ENCODE measurements at places on chromosomes 1 and 21. TPM values are rescaled to one million over a fixed set of nuclear protein-coding genes. Genes with fewer than 3 reads are reported as not detected.

The TRAF3IP3 gene
- total RNA-seq, result not detected

The LEFTY2 gene
- total RNA-seq, result not detected

The JAM2 gene
- 1.7 TPM for total RNA-seq

The ANGPTL1 gene
- total RNA-seq, result not detected

The DNAH14 gene
- not detected for total RNA-seq

The GCSAML gene
- total RNA-seq, result 0.42 TPM

The C1orf87 gene
- total RNA-seq, result not detected

The CLCA1 gene
- total RNA-seq, result not detected

The DMRTA2 gene
- total RNA-seq, result 1.4 TPM

The AMY1C gene
- total RNA-seq, result not detected

The MYCBP gene
- total RNA-seq, result 57.7 TPM

The ANGPTL3 gene
- not detected for total RNA-seq

The RPE65 gene
- total RNA-seq, result not detected

The CYP4A22 gene
- total RNA-seq, result not detected

The AGT gene
- 0.42 TPM for total RNA-seq

The KCND3 gene
- not detected for total RNA-seq

The NTRK1 gene
- total RNA-seq, result not detected

The ITLN2 gene
- not detected for total RNA-seq

The LRIG2 gene
- 4.4 TPM for total RNA-seq

The VAV3 gene
- total RNA-seq, result 72.8 TPM

The ABCA4 gene
- 0.15 TPM for total RNA-seq

The CELF3 gene
- total RNA-seq, result not detected

The AVPR1B gene
- total RNA-seq, result not detected

The DRAXIN gene
- 0.25 TPM for total RNA-seq

The RGS4 gene
- 80.4 TPM for total RNA-seq

The OR6N1 gene
- total RNA-seq, result not detected

The MEGF6 gene
- total RNA-seq, result 6.5 TPM

The EDARADD gene
- 1.2 TPM for total RNA-seq

The TMEM167B gene
- 44.8 TPM for total RNA-seq

The KDM1A gene
- 98.5 TPM for total RNA-seq

The CADM3 gene
- total RNA-seq, result 0.47 TPM

The ECM1 gene
- 50.2 TPM for total RNA-seq

The SMCP gene
- total RNA-seq, result not detected

The GJA9 gene
- not detected for total RNA-seq

The SPATA46 gene
- total RNA-seq, result not detected

The RHBDL2 gene
- total RNA-seq, result 5.7 TPM

The NVL gene
- 29.8 TPM for total RNA-seq

The IVL gene
- total RNA-seq, result not detected

The MX2 gene
- total RNA-seq, result 346 TPM

The ANKRD35 gene
- 0.12 TPM for total RNA-seq

The CCDC27 gene
- not detected for total RNA-seq
